Stimulated activated CD8-positive, alpha-beta memory T cell treated with anti-CD3 and anti-CD28 coated beads, Interleukin-15, amount 100 ng/mL, for 1 hour (primary cell): ENCODE measurements at places on chromosomes 16 and 17.

GRCh38 chr16:89304941-89305705 is 87.6 kb downstream of the ZNF778 start:
- DNase-seq, result no peak

- DNase-seq, result peak; percentile 70
Observed at GRCh38 chr17:38676706-38677504, 2.1 kb upstream of the EPOP start.

GRCh38 chr17:27756467-27757371 is 43.6 kb downstream of the NOS2 start:
- DNase-seq, result peak; percentile 19

DNA sequence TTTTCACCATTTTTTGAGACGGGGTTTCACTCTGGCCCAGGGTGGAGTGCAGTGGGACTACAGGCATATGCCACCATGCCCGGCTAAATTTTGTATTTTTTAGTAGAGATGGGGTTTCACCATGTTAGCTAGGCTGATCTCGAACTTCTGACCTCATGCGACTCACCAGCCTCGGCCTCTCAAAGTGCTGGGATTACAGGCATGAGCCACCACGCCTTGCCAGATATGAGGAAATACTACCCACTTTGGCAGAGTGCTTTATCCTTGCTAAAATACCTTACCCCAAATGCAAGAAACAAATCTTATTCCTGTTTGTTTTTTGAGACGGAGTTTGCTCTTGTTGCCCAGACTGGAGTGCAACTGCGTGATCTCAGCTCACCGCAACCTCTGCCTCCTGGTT is 62.9 kb upstream of the MGAT5B start:
- DNase-seq, result no peak

DNA sequence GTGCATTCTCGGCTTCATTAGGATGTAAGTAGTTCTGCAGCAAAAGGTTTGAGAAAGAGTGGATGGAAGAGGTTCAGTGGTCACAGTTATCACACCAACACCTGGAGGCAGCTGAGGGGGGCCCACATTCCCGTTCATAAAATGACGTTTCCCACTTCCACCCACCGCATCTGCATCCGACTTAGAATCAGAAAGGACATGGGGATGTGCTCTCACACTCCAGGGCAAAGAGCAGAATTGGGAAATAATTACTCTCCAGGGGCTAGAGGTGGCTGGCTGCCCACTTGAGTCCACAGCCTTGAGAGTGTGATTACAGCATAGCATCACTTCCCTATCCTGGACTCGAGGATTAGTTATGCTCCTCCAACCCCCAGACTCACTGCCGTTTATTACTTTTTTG is 122.0 kb downstream of the CPPED1 start:
- no peak for DNase-seq

GRCh38 chr17:42475835-42476234 is 17.2 kb downstream of the ATP6V0A1 start:
- no peak for DNase-seq

DNA sequence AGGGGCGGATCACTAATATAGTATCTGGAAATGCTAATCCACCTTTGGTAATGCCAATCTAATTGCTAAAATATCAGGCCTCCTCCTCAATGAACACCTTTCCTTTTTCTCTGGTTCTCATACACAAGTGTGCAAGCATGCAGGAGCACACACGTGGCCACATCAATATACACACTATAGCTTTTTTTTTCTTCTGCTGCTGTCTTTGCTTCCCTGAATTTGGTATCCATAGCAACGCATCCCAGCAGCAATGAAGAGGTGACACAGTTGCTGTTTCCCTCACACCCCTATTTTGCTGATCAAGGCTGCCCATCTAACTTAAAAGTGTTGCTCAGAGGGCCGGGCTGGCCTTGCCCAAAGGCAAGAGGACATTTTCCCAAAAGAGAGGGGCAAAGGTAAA is 15.4 kb downstream of the NOG start:
- no peak for DNase-seq

- DNase-seq, result no peak
Observed at GRCh38 chr16:48676836-48677235, 66.9 kb upstream of the N4BP1 start.

- no peak for DNase-seq
Observed at GRCh38 chr16:27642756-27643155, 92.8 kb downstream of the KATNIP start.

GRCh38 chr17:49515196-49515770 is 20.2 kb downstream of the NGFR start:
- no peak for DNase-seq

DNA sequence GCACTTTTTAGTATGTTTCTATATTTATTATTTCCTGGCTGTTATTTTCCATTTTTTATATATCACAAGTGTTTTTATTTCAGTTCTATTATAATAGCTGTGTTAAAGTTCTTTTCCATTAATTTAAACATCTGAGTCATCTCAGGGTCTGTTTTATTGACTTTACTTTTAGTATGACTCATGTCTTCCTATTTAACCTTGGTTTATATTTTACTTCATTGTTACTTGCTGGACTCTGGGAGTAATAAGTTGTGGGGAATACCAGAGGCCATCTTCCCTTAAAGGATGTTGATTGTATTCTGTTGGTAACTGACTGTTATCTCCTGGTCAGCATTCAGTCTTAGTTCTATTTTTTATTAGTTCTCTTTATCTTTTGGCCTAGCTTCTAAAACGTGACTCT is 1508.2 kb downstream of the CDH11 start:
- no peak for DNase-seq

- DNase-seq, result no peak
Observed at GRCh38 chr16:75566758-75567255, 628 bp downstream of the GABARAPL2 start.

DNA sequence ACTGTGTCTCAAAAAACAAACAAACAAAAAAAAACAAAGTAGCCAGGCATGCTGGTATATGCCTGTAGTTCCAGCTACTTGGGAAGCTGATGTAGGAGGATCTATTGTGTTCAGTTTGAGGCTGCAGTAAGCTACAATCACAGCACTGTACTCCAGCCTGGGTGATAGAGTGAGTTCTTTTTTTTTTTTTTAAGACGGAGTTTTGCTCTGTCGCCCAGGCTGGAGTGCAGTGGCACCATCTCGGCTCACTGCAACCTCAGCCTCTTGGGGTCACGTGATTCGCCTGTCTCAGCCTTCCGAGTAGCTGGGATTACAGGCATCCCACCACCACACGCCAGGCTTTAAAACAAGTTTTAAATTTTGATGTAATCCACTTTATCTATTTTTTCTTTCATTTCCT is 80.2 kb upstream of the STAC2 start:
- no peak for DNase-seq

GRCh38 chr16:75534560-75535205 is 1.2 kb downstream of the CHST5 start:
- no peak for DNase-seq

GRCh38 chr17:55149485-55149884 is 115.3 kb upstream of the HLF start:
- DNase-seq, result no peak

DNA sequence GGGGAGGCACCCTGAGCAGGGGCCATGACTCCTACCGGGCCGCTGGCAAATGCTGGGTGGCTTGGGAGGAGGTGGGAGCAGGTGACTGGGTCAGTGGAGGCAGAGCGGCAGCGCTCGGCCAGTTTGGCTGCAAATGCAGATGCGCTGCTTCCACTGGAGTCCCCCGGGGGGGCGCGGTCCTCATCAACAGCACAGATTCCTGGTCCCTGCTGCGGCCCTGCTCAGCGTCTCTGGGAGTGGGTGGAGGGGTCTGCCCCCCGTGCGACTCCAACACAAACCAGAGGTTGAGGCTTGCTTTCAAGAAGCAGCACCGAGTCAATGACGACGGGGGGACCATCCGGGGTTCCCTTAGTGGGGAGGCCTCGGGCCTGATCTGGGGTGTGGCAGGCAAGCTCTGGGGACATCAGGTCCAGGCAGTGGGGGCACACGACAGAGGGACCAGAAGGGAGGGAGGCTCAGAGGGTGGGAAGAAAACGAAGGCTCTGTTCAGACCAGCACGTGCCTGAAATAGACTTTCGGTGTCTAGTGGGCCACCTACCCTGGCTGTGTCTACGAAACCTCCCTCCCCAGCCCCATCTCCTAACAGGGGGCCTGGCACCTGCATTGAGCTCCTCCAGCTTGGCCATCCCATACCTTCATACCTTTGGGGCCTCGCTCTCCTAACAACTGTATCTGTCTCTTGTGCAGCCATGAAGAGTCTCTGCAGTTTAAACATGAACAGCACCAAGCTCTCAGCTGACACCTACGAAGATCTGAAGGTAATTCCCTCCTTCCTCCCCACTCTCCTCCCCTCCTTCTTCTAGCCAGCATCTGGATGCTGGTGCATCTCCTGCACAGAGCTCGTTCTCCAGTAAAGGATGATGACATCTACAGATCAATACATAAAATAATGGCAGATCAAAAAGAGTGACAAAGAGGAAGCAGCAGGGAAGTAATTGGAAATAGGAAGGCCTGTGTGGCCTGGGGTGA is 72.5 kb upstream of the PLCG2 start:
- no peak for DNase-seq

GRCh38 chr16:89999831-90000574 is 19.3 kb downstream of the DBNDD1 start:
- no peak for DNase-seq

- DNase-seq, result no peak
Observed at GRCh38 chr17:48504953-48505352, 25.9 kb downstream of the HOXB1 start.

DNA sequence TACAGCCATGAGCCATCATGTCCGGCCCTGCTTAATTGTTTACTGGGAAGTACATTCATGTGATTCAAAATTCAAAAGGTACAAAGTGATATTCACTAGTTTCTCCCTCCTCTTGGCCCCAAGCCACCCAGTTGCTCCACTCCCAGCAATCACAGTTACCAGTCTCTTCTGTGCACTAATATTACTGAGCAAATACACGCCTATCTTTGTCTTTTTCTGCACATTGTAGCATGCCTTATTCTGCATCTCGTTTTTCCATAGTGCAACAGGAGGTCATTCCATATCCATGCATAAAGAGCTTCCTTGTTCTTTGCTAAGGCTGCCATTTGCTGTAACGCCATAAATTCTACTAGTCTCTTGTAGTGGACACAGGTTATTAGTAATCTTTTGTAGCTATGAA is 2.2 kb upstream of the ALOX15 start:
- DNase-seq, result no peak

- DNase-seq, result no peak
Observed at GRCh38 chr16:88924834-88925539, 52.0 kb downstream of the CBFA2T3 start.

DNA sequence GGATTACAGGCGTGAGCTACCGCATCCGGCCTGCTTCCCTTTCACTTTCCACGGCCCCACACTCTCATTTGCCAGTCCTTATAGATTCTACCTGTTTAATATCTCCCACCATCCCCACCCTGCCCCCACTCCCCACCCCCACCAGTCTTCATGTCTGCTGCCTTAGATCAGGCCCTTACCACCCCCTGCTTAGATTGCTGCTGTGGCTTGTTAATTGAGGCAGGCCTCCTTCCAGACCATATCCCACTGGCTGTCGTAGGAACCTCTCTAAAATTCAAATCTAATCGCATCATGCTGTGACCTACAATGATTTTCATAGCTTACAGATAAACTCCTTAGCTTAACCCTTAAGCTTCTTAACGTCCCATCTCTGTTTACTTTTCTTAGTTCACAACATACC is 4.9 kb downstream of the IQCK start:
- no peak for DNase-seq

DNA sequence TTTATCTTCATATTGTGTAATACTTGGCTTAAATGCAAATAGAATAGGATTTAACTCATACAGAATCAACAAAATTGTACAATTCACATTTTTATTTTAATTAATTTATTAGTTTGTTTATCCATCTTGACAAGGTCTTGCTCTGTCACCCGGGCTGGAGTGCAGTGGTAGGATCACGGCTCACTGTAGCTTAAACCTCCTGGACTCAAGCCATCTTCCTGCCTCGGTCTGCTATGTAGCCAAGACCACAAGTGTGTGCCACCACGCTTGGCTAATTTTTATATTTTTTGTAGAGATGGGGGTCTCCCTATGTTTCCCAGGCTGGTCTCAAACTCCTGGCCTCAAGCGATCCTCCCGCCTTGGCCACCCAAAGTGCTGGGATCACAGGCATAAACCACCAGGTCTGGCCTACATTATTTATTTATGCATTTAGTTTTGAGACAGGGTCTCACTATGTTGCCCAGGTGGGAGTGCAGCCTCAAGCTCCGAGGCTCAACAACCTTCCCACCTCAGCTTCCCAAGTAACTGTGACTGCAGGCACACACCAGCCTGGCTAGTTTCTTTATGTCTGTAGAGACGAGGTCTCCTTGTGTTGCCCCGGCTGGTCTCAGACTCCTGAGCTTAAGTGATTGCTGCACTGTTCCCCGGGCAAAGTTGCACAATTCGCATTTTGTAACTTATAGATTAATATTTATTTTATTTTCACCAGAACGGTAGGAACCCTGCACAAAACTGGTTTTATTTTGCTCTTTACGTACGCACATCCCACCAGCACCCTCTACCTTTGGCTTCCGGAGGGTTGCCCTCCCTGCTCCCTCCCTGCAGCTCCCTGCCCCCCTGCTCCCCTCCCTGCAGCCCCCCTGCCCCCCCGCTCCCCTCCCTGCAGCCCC is 4.9 kb downstream of the DPEP1 start:
- DNase-seq, result no peak

- no peak for DNase-seq
Observed at GRCh38 chr17:72244956-72245355, 124.1 kb downstream of the SOX9 start.

- no peak for DNase-seq
Observed at GRCh38 chr16:87702325-87702811, 63.4 kb downstream of the KLHDC4 start.

GRCh38 chr16:23505180-23505665 is 5.1 kb downstream of the GGA2 start:
- no peak for DNase-seq

GRCh38 chr16:75108792-75109731 is 7.5 kb downstream of the LDHD start:
- DNase-seq, result peak; percentile 26

GRCh38 chr16:25868106-25868505 is 176.3 kb downstream of the HS3ST4 start:
- no peak for DNase-seq

GRCh38 chr17:68378268-68379176 is 78.8 kb downstream of the WIPI1 start:
- no peak for DNase-seq

DNA sequence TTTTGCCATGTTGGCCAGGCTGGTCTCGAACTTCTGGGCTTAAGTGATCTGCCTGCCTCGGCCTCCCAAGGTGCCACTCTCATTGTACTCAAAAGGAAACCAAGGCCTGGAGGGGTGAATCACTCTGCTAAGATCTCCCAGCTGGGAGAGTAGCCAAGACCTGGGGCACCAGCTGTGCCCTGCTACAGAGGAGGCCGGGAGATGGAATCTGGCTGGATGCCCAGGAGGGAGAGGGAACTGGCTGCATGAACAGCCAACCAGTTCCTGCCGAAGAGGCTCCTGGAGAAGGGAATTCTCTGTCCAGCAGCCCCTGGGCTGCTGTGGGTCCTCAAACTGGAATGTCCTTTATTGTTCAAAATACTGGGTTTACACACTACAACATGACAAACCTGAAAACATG is 238.7 kb upstream of the CIBAR2 start:
- DNase-seq, result no peak

- DNase-seq, result no peak
Observed at GRCh38 chr17:51115179-51115578, 5.5 kb downstream of the SPAG9 start.

GRCh38 chr16:10150906-10151305 is 31.3 kb downstream of the GRIN2A start:
- no peak for DNase-seq

- DNase-seq, result no peak
Observed at GRCh38 chr17:20278805-20279204, 188.5 kb downstream of the LGALS9B start.

- DNase-seq, result no peak
Observed at GRCh38 chr16:17177242-17177958, 293.4 kb downstream of the XYLT1 start.
